ENCODE measurements at places on chromosomes 4 and X.

- no peak for DNase-seq
Measured at GRCh38 chrX:2228536-2228935, 272.2 kb downstream of the DHRSX start.

GRCh38 chr4:121582296-121582695 lies 114.5 kb downstream of the ANXA5 start:
- no peak for DNase-seq

- DNase-seq = no peak
Measured at GRCh38 chr4:159290321-159291030, 187.6 kb downstream of the RAPGEF2 start.

GRCh38 chr4:43244688-43245382 lies 352.3 kb downstream of the GRXCR1 start:
- DNase-seq = no peak

DNA sequence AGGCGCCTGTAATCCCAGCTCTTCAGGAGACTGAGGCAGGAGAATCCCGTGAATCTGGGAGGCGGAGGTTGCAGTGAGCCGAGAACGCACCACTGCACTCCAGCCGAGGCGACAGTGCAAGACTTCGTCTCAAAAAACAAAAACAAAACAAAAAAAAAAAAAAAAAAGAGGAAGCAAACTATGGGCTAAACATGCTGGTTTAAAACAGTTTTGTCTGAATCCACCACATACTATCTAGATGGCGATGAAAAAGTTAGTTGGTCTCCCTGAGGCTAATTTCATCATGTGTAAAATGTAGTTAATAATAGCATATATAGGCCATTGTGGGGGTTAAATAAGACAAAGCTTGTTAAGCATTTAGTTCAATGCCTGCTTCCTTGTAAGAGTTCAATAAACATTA lies 451.1 kb downstream of the RPA4 start:
- no peak for DNase-seq

GRCh38 chr4:35965300-35965699 lies 279.0 kb downstream of the ARAP2 start:
- no peak for DNase-seq

DNA sequence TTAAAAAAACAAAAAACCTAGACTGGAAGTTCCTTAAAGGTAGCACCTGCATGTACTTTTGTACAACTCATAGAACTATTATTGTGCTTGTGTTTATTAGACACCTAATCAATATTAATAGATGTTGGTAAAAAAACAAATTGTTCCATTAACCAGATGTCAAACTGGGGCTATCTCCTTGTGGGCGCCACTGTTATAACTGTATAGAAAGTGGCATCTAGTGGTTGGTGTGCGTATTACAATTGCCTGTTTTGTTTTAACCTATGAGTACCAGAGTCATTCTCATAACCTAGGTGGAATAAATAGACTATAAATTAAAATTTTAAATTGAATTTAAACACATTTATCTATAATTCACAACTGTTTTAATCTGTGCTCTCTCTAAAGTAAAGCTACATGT lies 97.4 kb downstream of the COL4A5 start:
- DNase-seq = peak; percentile 6

- no peak for DNase-seq
Measured at GRCh38 chr4:5865896-5866599, 26.8 kb downstream of the CRMP1 start.

DNA sequence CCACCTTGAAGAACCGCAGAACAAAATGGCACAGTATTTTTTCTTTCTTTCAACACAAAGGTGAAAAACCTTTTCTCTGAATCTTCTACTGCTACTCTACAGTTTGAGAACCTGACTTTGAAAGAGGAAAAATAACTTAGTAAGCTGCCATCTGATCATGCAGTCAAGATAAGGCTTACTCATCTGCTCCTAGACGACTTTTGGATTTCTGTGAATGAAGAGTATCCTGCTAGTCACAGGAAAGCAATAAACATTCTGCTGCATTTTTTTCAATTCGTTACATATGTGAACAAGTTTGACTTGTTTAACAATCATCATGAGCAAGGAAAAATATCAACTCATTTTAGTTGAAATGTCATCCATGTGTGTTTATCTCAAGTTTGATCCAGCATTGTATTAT lies 25.2 kb downstream of the TIGD2 start:
- no peak for DNase-seq
